ENCODE measurements at places on chromosomes 3 and 15. TPM values are rescaled to one million over a fixed set of nuclear protein-coding genes. Genes with fewer than 3 reads are reported as not detected.

Gene RLBP1
- not detected for polyA plus RNA-seq

Gene MYO5C
- 1.1 TPM for polyA plus RNA-seq

Gene RARB
- polyA plus RNA-seq = 15.2 TPM

Gene FRMD5
- 24.8 TPM for polyA plus RNA-seq

Gene XIRP1
- polyA plus RNA-seq = not detected

Gene GXYLT2
- polyA plus RNA-seq = 9.3 TPM

Gene RAD54L2
- polyA plus RNA-seq = 4.1 TPM

Gene CAMK1
- 47.1 TPM for polyA plus RNA-seq
